ENCODE measurements at places on chromosomes 5 and 9.

- no peak for DNase-seq
Measured at GRCh38 chr9:132054024-132054423, 25.6 kb downstream of the MED27 start.

- DNase-seq = no peak
Measured at GRCh38 chr5:132205385-132206125, 22.1 kb downstream of the P4HA2 start.

- no peak for DNase-seq
Measured at GRCh38 chr9:14645648-14646047, 47.6 kb downstream of the ZDHHC21 start.

- DNase-seq = no peak
Measured at GRCh38 chr5:140360681-140361479, 886 bp downstream of the SLC4A9 start.

DNA sequence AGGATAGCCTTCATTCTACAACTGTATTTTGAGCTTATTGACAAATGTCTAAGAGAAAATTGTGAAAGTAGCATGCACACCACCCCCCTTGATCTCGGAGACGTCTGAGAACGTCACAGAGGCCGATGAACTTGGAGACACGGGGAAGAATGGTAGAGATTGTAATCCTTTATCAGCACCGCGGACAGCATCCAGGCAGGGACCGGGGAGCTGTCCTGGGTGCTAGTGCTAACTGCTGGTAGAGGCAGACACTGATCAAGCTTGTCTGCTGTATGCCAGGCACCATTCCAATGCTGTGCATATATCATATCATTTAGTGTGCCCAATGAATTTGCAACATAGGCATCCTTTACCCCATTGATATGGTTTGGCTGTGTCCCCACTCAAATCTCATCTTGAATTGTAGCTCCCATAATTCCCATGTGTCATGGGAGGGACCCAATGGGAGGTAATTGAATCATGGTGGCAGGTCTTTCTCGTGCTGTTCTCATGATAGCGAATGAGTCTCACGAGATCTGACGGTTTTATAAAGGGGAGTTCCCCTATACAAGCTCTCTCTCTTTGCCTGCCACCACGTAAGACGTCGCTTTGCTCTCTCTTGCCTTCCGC, 98.8 kb downstream of the LHX2 start:
- no peak for DNase-seq

GRCh38 chr5:173315495-173316338, 12.5 kb downstream of the STC2 start:
- DNase-seq = peak; percentile 60

GRCh38 chr9:16637218-16637617, 233.3 kb downstream of the BNC2 start:
- DNase-seq = no peak

- DNase-seq = no peak
Measured at GRCh38 chr5:172645271-172646055, 4.4 kb downstream of the NEURL1B start.

DNA sequence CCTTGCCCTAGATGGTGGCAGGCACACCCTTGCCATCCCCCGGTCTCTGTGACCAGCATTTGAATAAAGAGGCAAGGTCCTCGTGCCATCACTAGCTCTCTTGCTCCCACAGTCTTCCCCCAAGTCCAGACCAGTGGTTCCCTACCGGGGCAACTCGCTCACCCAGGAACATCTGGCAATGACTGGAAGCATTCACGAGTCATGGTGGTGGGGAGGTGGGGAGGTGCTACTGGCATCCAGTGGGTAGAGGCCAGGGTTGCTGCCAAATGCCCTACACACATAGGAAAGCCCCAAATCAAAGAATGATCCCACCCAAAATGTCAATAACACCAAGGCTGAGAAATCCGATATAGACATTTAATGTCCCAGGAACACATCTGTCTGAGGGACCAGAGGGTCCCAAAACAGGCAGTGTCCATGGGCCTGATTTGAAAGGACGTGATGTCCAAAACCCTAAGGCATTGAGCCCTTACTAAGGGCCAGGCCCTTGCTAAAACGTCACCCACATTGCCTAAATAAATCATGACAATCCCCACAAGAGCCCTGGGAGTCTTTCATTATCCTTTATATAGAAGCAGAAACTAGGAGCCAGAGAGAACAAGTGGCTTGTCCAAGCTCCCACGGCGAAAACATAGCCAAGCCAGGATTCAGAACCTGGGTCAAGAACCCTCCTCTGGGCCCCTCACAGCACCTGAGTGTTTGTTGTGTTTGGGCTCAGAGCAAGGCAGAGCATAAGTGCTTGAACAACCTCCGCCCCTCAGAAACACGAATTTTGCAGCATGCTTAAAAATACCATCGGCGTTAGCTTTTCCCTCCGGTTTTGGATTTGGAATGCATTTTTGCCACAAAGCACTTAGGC, 119.3 kb upstream of the WWC1 start:
- no peak for DNase-seq

GRCh38 chr9:14633906-14634565, 59.2 kb downstream of the ZDHHC21 start:
- no peak for DNase-seq

DNA sequence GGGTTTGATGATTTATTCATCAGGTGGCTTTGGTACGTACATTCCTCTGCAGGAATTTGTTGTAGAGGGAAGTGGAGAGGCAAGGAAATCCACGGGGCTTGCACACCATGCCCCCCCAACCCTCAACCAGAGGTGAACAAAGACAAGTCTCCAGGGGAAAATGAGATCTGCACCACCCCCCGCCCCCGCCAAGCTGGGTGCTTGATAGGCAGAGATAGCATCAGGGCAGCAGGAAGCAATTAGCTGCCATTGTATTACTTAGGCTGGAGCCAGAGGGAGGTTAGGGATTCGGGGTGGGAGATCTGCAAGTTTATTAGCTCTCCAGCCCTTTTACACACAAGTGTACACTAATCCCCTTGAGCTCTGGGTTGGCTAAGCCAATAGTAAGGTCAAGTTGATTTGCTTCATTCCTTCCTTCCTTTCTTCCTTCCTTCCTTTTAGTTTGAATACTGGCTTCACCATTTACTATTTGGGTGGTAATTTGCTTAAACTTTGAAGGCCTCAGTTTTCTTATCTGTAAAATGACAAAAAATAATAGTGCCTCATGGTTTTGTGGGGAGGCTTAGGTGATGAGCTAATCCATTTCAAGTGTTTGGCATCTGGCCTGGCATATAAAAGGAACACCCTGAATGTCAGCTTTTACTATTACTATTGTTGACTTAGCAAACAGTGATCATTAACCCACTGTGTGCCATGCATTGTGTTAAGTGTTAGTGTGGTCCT, 34.1 kb downstream of the SPRY4 start:
- no peak for DNase-seq

- DNase-seq = no peak
Measured at GRCh38 chr9:4594545-4594944, 67.5 kb upstream of the PLPP6 start.

GRCh38 chr5:143402017-143402552, 1.4 kb downstream of the NR3C1 start:
- DNase-seq = no peak

DNA sequence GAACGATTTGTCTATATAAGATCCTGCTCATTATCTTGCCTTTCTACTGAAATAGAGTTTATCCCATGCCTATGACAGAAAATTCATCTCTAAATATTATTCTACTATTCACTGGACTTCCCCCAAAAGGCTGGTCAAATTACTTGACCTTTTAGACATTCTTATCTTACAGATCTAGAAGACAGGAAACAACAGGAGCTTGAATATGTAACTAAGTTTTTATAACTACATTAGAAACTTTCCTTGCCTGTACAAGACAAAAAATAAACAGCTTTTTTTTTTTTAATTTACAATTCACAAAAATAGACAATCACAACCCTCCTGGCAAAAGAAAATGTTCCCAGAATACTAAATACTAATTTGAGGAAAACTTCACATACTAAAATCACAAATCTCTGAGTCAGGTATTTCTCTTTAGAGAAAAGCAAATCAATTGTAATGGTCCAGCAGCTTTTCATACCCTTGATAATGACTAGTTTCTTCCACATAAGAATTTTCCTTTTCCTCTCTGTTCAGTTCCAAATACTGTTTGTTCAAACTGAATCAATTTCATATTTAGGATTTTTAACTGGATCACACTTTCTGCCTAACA, 68.6 kb downstream of the MLLT3 start:
- DNase-seq = no peak

GRCh38 chr5:5570646-5571045, 148.2 kb downstream of the ICE1 start:
- DNase-seq = no peak

DNA sequence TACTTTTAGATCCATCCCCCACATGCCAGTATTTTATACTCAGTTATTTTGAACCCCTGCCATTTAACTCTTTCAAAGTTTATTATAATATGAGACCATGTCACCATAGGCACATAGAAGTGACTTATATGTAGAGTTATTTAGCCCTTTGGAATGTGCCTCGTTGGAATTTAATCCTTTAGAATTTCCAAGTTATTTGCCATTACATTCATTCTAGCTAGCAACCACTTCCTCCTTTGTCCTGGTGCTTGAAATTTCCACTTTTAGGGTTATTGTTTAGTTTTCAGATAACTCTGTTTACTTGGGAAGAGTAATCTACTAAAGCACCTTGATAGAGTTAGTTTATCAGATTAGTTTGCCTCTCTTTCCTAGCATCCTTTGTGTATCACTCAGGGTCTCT, 82.8 kb upstream of the TLE1 start:
- no peak for DNase-seq

- peak; percentile 87 for DNase-seq
Measured at GRCh38 chr9:127785933-127786772, at the start of gene CDK9. Gene CDK9 (plus strand): TSS chr9:127786034. CDS start chr9:127786149, 115 bp downstream.

GRCh38 chr9:132019702-132020101, 60.0 kb downstream of the MED27 start:
- DNase-seq = no peak

Measured in COR-L47 (cell line).